CD4-positive, alpha-beta T cell treated with Interleukin-17A for 4 hours (primary cell): ENCODE measurements at places on chromosomes 16 and 17.
A peak's percentile ranks its signal among the peaks of the same experiment; 100 is the strongest.

DNA sequence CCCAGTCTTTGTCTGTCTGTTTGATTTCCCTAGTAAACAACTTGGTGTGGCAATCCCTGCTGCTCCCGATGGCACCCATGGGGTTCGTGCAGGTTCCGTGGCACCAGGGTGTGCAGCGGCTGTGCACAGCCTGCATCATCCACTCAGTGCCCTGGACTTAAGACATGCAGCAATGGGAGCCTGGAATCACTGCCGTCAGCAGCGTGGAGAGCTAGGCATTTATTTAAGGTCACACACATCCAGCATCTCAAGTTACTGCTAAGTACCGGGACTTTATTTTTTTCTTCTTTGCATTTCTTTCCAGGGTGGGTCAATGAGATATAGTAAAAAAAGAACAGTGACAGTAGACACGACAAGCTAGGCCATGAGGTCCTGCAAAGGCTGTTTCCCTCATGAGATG, 2.8 kb downstream of the DHRS7C start:
- no peak for DNase-seq

DNA sequence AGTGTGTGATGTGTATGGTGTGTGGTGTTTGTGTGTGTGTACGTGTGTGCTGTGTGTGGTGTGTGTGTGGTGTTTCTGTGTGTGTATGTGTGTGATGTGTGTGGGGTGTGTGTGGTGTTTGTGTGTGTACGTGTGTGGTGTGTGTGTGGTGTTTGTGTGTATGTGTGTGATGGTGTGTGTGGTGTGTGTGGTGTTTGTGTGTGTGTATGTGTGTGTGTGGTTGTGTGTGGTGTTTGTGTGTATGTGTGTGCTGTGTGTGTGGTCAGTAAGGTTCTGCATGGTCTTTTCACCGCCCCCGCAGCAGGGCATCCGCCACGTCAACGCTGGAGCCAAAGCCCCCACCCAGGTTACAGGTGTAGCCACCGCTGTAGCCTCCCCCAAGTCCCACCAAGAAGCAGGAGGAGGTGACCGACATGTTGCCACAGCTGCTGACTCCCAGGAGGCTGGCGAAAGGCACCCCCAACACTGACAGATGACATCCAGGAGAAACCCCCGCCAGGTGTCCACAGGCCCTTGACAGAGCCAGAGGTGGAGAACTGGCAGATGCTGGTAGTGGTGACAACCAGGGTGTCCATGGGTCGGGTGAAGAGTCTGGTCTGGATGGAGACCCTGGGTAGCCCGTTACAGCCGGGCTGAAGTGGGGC, 9.3 kb upstream of the KRT17 start:
- DNase-seq = no peak

DNA sequence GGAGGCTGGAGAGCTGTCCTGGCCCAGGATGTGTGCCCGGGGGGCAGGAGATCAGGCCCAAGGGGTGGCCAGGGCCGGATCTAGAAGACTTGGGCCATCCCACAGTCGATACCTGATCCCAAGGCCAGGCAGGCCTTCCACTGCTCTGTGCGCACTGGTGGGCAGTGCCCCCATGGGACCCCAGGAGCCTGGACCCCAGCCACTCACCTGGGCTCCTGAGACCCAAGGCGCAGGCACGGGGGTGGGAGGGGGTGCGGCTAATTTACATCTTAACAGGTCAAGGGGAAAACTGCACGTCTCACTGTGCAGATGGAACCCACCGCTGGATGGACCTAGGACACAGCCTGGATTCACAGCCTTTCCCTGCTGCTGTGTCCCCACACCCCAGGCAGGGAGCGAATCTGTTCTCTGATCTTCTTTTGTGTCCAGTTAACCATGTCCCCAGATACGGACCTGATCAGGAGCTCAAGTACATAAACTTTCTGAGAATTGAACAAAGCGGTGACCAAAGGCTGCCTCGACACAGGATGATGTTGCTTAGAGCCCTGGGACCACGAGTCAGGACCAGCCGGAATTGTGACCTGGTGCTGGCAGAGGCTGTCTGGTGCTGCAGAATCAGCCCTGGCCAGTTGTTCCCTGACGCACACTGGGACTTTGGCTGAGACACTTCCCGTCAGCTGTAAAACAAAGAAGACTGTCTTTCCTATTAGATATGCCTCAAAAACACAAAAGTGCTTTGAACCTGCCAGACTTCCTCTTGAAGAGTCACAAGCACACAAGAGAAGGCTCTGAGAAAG, 60.6 kb downstream of the TNFRSF13B start:
- peak; percentile 68 for DNase-seq

- DNase-seq = peak; percentile 79
Observed at GRCh38 chr17:75843577-75844529, at the start of gene UNC13D. UNC13D (minus strand) TSS chr17:75844404; CDS start chr17:75844337, 67 bp downstream.

GRCh38 chr17:76014100-76014924, 12.8 kb downstream of the EVPL start:
- peak; percentile 86 for DNase-seq

- peak; percentile 76 for DNase-seq
Observed at GRCh38 chr17:73591296-73592078, 52.8 kb downstream of the SDK2 start.

- no peak for DNase-seq
Observed at GRCh38 chr16:4298761-4299522, 16.9 kb upstream of the GLIS2 start.

- DNase-seq = no peak
Observed at GRCh38 chr17:30235386-30236296, at the start of gene SLC6A4. SLC6A4 (minus strand) TSS chr17:30235697; CDS start chr17:30221958, 13,739 bp downstream.

DNA sequence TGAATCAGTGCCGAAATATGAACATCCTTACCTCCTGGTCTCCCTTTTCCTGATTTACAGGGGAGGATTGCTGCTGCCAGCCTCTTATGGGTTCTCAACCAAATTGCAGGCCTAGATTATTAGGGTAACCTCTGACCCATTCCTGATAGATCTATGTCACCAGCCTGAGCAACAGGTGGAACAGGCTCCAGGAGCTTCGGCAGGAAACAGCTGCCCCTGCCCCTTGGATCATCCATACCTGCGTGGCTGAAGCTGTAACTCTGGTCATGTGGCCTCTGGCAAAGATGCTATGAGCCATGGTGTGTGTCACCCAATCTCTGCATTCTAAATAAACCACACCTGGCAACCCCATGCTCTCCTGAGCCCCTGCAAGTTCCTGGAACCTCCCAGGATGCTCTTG, 18.4 kb upstream of the RBBP6 start:
- no peak for DNase-seq

DNA sequence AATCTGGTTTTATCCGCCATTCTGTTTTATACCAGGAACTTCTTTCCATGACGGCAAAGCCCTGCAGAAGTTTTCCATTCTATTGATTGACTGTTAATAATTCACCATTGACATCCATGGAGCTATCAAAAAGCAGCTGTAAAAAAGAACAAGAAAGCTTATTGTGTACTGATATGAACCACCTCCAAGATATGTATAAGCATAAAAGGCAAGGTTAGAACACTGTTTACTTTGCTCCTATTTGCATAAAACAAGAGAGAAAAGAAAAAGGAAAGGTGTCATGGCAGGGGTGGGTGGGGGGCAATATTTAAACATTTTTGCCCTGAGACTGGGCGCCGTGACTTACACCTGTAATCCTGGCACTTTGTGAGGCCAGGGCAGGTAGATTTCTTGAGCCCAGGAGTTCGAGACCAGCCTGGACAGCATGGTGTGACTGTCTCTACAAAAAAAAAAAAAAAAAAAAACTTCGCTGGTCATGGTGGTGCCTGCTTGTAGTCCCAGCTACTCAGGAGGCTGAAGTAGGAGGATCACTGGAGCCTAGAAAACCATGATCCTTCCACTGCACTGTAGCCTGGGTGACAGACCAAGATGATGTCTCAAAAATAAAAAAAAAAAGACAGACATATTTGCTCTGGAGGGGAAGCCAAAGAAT, 52.5 kb downstream of the TMEM114 start:
- DNase-seq = no peak

GRCh38 chr17:68101075-68101986, 65.8 kb downstream of the KPNA2 start:
- DNase-seq = peak; percentile 63

DNA sequence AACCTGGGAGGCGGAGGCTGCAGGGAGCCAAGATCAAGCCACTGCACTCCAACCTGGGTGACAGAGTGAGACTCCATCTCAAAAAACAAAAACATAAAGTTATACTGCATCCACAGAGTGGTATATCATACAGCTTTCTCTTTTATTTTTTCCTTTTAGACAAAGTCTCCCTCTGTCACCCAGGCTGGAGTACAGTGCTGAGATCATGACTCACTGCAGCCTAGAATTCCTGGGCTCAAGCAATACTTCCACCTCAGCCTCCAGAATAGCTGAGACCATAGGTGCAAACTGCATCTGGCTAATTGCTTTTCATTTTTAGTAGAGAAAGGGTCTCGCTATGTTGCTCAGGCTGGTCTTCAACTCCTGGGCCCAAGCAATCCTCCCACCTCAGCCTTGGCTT, 10.0 kb upstream of the COPRS start:
- DNase-seq = no peak

DNA sequence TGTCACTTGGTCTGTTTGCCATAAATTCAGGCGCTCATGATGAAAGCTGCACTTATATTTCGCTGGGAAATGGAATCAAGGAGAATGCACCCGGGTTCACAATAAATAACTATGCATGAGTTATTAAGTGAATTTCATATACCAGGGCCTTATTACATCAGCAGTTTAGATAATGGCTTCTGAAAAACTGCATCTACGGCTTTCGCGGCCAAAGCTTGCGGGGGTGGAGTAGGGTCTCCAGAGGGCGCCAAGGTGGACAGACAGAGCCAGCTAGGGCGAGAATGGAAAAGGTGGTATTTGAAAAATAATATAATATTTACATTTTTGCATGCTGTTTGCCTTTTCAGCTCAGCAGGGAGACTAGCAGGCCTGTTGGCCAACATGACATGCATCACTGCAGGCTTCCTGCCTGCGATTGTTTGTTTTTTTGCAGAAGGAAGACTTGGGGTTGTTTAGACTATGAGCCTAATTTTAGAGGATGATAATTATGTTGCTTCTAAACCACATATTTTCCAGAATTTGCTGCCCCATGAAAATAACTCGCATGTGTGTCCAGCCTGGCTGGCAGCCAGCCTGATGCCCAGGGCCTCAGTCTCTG, 173.8 kb upstream of the IRX3 start:
- DNase-seq = no peak

DNA sequence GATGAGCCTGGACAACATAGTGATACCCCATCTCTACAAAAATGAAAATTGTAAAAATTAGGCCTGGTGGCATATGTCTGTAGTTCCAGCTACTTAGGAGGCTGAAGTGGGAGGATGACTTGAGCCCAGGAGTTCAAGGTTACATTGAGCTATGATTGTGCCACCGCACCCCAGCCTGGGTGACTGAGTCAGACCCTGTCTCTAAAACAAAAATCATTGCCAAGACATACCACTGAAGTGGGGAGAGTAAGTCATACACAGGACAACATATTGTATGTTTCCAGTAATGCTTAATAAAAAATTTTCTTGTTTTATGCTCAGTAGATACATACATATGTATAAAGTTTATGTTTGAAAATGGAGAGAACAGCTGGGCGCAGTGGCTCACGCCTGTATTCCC, 39.2 kb downstream of the NDE1 start:
- no peak for DNase-seq

DNA sequence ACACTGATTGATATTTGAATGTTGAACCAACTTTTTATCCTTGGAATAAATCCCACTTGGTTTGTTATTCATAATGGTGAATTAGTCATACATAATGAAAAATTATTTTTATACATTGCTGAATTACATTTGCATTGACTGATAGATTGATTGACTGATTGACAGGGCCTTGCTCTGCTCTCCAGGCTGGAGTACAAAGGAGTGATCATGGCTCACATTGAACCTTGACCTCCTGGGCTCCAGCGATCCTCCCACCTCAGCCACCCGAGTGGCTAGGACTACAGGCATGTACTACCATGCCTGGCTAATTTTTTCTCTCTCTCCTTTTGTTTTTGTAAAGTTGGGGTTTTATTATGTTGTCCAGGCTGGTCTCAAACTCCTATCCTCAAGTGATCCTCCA, 97.8 kb downstream of the ARHGAP44 start:
- DNase-seq = no peak

DNA sequence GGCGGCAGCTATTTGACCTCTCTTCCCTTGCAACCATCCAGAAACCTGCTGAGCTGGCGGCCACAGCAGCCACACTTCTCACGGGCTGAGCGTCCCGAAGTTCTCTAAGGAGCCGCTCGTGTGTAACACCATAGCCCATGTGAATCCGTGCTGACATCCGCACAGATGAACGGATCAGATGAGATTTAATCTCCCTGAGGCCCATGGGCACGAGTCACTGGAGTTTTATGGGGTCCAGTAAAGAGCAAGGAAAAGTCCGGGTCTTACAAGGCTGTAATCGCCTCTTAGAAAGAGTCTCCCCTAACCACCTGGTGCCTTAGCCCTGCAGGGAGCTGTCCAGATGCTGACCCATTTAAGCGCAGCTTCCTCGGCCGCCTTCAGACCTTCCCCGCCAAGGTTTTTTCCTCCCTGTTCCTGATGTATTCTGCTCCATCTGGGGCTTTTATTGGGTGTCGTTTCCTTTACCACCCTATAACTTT, 5.5 kb upstream of the CACNG5 start:
- peak; percentile 22 for DNase-seq

DNA sequence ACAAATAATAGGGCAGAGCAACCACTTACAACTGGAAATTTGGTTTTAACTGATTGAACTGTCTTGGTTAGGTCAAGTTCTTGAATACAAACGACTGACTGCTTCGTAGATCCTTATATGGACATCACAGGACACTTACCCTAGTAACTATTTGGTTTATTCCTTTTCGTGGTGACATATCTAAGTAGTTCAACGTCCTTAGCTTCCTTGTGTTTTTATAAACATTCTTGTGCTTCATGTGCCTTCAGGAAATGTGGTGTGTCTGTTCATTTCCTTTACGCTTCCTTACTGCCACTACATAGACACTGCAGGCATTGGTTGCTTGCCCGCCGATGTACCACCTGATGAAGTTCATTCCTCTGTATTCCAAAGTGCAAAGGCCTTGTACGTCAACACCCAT, 59.3 kb downstream of the USP10 start:
- DNase-seq = peak; percentile 45

- peak; percentile 34 for DNase-seq
Observed at GRCh38 chr17:63445571-63445953, 544 bp downstream of the CYB561 start.

- no peak for DNase-seq
Observed at GRCh38 chr17:68054296-68054900, 18.9 kb downstream of the KPNA2 start.

- DNase-seq = peak; percentile 62
Observed at GRCh38 chr16:71499775-71500364, 10.7 kb upstream of the ZNF19 start.

- DNase-seq = no peak
Observed at GRCh38 chr16:13680021-13680889, 239.7 kb upstream of the ERCC4 start.

GRCh38 chr17:35081638-35082037, 18.1 kb upstream of the RFFL start:
- no peak for DNase-seq

- no peak for DNase-seq
Observed at GRCh38 chr16:1509307-1510221, 16.4 kb downstream of the TELO2 start.
